ENCODE measurements at places on chromosomes 7 and 10. TPM values are rescaled to one million over a fixed set of nuclear protein-coding genes. Genes with fewer than 3 reads are reported as not detected.

The CLEC2L gene
- 0.18 TPM for total RNA-seq

The SHH gene
- total RNA-seq: not detected

DNA sequence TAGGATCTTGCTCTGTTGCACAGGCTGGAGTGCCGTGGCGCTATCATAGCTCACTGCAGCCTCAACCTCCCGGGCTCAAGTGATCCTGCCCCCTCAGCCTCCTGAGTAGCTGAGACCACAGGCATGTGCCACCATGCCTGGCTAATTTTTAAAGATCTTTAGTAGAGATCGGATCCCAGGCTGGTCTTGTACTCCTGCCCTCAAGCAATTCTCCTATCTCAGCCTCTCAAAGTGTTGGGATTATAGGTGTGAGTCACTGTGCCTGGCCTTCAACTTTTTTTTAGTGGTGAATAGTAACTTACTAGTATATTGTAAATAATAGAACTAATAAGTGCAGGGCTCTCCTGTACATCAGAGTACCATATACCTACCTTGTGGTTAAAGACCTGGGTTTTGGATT, 52.1 kb upstream of the LMTK2 start:
- H3K27me3 ChIP-seq: no peaks in the 10 kb centered on the region
- H3K27ac ChIP-seq: no peak overlapping the region
- H3K36me3 ChIP-seq: no peaks in the 10 kb centered on the region
- H3K4me1 ChIP-seq: no peaks in the 10 kb centered on the region

- peaks cover 6% of the 10 kb centered on the region for H3K4me1 ChIP-seq
- DNase-seq: no peak
- H3K36me3 ChIP-seq: no peaks in the 10 kb centered on the region
- no peak overlapping the region for H3K27ac ChIP-seq
- H3K4me3 ChIP-seq: no peak overlapping the region
Measured at GRCh38 chr10:75068523-75068922, 42.9 kb upstream of the SAMD8 start.

GRCh38 chr10:132417257-132417910, 20.4 kb downstream of the PWWP2B start:
- H3K4me3 ChIP-seq: no peak overlapping the region
- H3K36me3 ChIP-seq: no peaks in the 10 kb centered on the region
- H3K27me3 ChIP-seq: no peaks in the 10 kb centered on the region
- no peak overlapping the region for H3K27ac ChIP-seq
- peaks cover 45% of the 10 kb centered on the region for H3K4me1 ChIP-seq

DNA sequence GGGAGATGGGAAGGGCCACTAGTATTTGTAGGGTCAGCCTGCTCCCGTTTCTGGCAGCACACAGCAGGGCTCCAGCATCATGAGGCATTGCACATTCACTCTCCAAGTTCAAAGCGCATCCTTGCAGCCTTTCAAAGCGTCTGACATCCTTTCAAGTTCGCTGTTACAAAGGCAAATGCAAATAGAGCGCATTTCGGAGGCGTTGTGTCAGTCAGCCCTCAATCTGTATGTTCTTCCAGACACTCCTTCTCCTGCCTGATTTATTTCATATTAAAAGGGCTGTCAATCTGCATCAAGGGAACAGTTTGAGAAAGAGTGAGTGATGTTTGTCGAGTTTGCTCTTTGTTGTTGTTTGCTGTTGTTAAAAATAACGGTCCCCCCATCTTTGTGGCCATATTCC, 188.5 kb downstream of the SNX10 start:
- DNase-seq: no peak
- no peak overlapping the region for H3K27ac ChIP-seq
- H3K36me3 ChIP-seq: no peaks in the 10 kb centered on the region

DNA sequence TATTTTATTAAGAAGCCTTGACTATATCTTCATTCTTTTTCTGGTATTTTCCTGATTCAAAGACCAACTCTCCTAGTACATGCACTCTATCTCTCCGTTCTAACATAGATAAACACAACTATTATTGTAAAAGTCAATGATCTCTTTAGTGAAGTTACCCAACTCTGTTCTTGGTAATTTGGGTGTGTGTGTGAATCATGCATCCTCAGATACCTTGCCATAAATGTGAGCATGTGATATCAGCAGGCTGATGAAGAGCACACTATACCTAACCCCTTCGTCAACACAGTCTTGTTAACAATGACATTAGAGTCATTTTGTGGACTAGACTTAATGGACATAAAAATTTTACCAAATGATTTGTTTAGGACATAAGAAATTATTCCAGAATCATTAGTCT, 1122.1 kb downstream of the XPNPEP1 start:
- no peak overlapping the region for H3K27ac ChIP-seq
- H3K4me1 ChIP-seq: no peaks in the 10 kb centered on the region
- no peak overlapping the region for H3K4me3 ChIP-seq
- DNase-seq: no peak
- no peaks in the 10 kb centered on the region for H3K27me3 ChIP-seq

DNA sequence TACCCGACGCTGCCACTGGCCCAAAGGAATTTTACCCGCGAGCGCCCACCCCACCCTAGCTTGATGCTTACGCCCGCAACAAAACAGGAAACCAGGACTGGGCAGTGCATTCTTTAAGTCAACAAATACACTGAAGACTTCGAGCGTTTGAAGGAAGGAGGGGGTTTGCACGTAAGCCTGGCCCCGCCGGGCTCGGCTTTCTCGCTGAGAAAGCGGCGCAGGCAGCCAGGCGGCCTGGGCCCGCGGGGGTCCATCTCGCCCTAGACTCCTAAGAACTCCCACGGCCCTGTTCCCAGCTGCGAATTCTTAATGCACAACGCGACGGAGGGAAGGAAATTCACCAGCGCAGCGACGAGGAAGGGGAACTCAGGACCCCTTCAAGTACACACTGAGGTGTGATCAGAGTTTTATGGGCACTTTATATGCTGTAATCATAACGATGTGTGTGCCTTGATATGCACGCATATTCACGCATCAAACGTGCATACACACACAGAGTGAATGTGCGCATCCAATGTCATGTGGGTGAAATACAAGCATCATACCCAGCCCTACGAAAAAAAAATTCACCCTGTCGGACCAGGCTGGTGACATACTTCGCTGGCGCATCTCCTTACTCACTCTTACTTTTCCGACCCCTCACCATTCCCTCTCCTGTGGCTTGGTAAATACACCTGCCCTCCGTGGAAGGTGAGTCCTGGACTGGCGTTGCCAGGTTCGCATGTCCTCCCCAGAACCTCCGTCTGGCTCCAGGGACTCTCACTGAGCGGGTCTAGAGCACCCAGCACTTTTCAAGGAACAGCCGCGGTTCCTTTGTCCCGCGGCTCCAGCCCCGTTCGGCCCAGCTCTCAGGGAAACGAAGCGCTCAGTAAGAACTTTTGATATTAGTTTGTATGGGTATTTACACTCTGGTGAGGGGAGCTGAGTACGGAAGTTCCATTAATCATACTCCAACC, 5.7 kb upstream of the HOXA13 start:
- peaks cover 100% of the 10 kb centered on the region for H3K27me3 ChIP-seq
- DNase-seq: no peak
- no peak overlapping the region for H3K27ac ChIP-seq
- no peaks in the 10 kb centered on the region for H3K4me1 ChIP-seq
- no peaks in the 10 kb centered on the region for H3K36me3 ChIP-seq

GRCh38 chr10:61902445-61903220, 1.1 kb downstream of the ARID5B start:
- peak; percentile 75 for DNase-seq
- H3K36me3 ChIP-seq: no peaks in the 10 kb centered on the region
- peaks cover 30% of the 10 kb centered on the region for H3K27me3 ChIP-seq
- peak overlapping the region; percentile 77 for H3K4me3 ChIP-seq
- H3K4me1 ChIP-seq: no peaks in the 10 kb centered on the region

DNA sequence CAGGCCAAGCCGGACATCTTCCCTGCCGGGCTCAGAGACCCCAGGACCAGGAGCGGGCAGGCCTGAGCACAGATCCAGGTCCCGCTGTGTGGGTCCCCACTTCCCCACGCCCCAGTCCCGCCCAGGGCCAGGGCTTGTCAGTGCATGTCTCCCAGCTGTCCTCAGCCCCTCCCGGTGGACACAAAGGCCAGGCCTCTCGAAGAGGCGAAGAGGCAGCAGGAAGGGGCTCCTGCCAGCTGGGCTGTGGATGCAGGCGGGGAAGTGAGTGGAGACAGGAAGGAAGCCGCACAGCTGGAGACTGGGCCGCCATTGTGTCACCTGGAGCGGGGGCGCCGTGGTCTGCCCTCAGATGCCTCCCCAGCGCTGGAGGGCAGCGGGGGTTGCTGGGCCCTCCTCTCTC, 4.8 kb downstream of the GRIFIN start:
- H3K27ac ChIP-seq: no peak overlapping the region
- no peaks in the 10 kb centered on the region for H3K4me1 ChIP-seq
- no peak overlapping the region for H3K4me3 ChIP-seq
- DNase-seq: peak; percentile 48

DNA sequence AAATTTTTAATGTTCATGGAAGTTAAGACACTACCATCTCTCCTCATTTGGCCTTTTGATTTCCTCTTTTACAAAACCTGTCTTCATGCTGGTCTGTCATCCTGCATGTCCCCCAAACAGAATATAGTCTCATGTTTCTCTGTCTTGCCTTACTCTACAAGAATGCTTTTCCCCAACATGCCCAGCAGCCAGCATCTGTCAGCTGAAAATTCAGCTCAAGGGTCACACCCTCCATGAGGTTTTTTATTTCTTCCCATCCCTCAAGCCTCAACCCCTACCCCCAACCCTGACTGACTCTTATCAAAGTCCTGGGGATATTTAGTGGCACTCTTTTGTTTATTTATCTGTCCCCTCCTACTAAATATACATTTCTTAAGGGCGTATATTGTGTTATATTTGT, 202.0 kb downstream of the ANK3 start:
- H3K4me1 ChIP-seq: no peaks in the 10 kb centered on the region
- DNase-seq: no peak
- H3K27ac ChIP-seq: no peak overlapping the region
- no peaks in the 10 kb centered on the region for H3K36me3 ChIP-seq
- H3K27me3 ChIP-seq: no peaks in the 10 kb centered on the region

DNA sequence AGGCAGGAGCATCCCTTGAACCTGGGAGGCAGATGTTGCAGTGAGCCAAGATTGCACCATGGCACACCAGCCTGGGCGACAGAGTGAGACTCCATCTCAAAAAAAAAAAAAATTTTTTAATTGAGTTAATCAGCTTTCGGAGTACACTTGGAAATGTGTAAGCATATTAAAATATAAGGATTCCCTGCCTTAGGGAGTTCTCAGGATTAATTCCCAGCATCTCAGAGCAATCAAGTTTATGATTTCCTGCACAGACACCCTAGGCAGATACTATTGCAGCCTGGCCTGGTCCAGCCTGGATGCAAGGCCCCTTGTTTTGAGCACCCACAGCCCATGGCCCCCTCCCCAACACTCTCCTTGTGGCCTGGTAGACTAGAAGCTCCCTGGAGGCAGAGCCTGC, 39.8 kb downstream of the GFRA1 start:
- H3K27me3 ChIP-seq: no peaks in the 10 kb centered on the region
- DNase-seq: no peak
- H3K4me1 ChIP-seq: peaks cover 12% of the 10 kb centered on the region

DNA sequence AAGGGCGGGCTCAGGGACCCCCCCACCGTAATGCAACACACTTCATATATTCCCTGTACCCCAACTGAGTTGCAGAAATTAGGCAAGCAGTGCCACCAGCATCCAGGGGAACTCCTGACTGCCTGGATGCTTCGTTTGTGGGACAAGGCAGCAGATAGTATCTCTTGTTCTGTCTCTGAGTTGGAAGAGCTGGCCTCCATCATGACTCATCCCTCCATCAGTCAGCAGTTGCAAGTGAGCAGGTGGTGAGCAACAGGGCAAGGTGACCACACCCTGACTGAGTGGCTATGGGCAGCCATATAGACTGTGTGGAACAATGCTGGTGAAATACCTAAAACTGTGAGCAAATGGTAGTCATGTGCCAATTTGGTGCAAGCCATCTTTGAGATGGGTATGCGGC, 22.8 kb upstream of the ADAMTS14 start:
- no peak overlapping the region for H3K27ac ChIP-seq
- no peak overlapping the region for H3K4me3 ChIP-seq
- DNase-seq: no peak
- peaks cover 6% of the 10 kb centered on the region for H3K4me1 ChIP-seq
- no peaks in the 10 kb centered on the region for H3K27me3 ChIP-seq

Measured in cardiac muscle cell (in vitro differentiated cells and primary cell).